ENCODE measurements at places on chromosomes 16 and 17.

DNA sequence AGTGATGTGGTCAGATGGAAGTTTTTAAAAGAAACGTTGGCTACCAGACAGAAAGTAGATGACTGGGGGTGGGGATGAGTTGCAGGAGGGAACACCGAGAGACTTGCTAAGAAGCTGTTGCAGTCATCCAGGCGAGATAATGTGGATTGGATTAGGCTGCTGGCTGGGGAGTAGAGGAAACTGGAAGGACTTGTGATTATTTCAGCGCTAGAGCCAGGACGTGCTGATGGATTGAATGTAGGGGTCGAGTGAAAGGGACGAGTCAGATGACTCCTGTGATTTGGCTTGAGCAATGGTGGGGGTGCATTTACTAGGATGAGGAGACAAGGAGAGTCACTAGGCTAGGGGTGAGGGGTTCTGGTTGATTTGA is 88.5 kb downstream of the CLEC16A start:
- no peak for DNase-seq

DNA sequence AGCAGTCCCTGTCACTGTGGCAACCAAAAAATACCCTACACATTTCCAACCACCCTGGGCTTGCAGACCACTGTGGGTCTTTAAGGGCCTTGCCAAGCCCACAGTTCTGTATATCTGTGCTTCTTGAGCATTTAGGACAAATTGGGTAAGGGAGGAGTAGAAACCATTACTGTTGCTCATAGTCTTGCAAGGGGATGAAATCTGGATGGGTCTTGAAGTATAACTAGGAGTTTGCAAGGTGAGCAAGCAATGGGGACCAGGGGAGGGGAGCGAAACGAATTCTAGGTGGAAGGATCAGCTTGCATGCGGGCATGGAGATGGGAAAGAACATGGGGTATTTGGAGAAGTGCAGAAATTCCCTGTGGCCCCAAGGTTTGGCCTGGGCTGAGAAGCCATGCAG is 202.9 kb downstream of the RAB11FIP4 start:
- DNase-seq: no peak

- DNase-seq: no peak
These were observed 8.6 kb downstream of the ADGRG1 start for GRCh38 chr16:57637020-57637419.

DNA sequence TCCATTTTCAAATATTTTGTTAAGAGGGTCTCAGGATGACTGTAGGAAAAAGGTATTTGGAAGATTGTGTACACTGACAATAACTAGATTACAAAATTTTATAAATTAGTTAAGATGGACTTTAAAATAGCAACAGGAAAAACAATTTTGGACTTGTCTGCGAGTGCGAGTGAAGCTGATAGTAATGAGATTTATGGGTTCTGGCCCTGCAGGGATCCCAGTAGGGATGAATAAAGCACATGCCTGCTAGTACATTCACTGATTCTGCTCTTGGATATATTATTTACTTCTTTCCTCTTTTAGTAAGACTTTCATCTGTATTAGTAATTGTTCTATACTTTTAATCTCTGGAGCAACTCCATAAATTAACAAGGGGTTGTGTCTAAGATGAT is 28.2 kb downstream of the PRKCA start:
- DNase-seq: no peak

DNA sequence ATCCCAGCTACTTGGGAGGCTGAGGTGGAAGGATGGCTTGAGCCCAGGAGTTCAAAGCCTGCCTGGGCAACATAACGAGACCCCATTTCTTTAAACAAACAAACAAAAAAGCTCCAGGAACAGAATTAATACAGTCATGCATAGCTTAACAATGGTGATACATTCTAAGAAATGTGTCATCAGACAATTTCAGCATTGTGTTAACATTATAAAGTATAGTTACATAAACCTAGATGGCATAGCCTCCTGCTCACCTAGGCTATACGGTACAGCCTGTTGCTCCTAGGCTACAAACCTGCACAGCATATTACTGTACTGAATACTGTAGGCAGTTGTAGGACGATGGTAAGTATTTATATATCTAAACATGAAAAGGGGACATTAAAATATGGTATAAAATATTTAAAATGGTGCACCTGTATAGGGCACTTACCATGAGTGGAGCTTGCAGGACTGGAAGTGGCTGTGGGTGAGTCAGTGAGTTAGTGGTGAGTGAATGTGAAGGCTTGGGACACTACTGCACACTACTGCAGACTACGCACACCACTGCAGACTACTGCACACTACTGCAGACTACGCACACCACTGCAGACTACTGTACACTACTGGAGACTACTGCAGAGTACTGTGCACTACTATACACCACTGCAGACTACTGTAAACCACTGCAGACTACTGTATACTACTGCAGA is 74.6 kb downstream of the TMC6 start:
- DNase-seq: no peak

DNA sequence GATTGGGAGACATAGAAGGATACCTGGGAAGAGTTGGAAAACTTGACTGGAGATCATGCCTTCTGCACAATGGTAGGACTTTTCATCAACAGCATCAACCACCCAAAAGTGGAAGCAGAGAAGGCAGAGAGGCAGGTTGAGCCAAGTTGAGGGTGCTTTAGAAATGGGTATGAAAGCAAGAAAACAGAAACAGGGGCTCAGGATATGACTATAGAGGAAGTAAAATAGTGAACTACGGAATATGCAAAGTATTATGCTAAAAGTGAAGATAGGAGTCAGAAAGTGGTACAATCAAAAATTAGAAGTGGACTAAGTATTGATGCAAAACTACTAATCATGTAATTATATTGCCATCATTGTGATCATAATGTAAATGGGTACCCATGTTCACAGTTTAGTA is 16.1 kb upstream of the ARHGAP44 start:
- no peak for DNase-seq

DNA sequence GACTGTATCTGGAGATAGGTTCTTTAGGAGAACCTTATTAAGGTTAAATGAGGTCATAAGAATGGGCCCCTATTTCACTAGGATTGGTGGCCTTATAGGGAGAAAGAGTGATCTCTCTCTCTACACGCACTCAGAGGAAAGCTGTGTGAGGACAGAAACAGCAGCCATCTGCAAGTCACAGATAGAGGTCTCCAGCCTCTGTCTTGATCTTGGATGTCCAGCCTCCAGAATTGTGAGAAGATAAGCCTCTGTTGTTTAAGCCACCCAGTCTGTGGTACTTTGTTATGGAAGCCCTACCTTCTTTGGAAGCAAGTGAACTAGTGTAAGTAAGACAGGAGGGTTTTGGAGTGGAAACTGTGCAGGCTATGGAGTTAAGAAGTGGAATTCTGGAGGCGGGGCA is 93.2 kb downstream of the ELAC2 start:
- no peak for DNase-seq

GRCh38 chr17:81722184-81723120 is 10.4 kb downstream of the SLC25A10 start:
- DNase-seq: no peak

- no peak for DNase-seq
These were observed 189.4 kb upstream of the CDH8 start for GRCh38 chr16:62225675-62226074.

GRCh38 chr16:87171723-87172122 is 145.5 kb downstream of the C16orf95 start:
- no peak for DNase-seq

DNA sequence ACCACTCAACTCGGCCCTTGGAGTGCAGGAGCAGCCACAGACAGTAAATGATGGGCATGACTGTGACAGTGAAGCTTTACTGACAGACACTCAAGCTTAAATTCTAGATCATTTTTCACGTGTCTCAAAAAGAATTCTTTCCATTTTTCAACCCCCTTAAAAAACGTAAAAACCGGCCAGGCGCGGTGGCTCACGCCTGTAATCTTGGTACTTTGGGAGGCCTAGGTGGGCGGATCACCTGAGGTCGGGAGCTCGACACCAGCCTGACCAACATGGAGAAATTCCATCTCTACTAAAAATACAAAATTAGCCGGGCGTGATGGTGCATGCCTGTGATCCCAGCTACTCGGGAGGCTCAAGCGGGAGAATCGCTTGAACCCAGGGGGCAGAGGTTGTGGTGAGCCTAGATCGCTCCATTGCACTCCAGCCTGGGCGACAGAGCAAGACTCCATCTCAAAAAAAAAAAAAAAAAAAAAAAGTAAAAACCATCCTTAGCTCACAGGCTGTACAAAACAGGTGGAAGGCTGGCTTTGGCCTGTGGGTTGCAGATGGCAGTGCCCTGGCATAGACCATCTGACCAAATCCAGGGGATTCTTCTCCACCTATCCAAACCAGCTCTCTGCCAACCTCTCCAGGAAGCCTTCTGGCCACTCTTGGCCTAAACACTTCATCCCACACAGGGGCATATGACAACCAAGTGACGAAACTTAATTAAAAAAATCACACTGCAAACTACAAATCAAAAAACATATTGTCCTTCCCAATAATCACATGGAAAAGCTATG is 18.3 kb downstream of the TBC1D16 start:
- DNase-seq: no peak

Measured in stimulated activated CD4-positive, alpha-beta T cell treated with anti-CD3 and anti-CD28 coated beads, Interleukin-15, amount 100 ng/mL, for 1 hour (primary cell).